Fibroblast of lung (primary cell): ENCODE measurements at places on chromosomes 4 and X. TPM values are rescaled to one million over a fixed set of nuclear protein-coding genes. Genes with fewer than 3 reads are reported as not detected.

- no peak for DNase-seq
These were observed 46.7 kb downstream of the HELQ start for GRCh38 chr4:83408908-83409307.

- no peak for DNase-seq
These were observed 34.7 kb upstream of the TASL start for GRCh38 chrX:30612250-30612655.

DNA sequence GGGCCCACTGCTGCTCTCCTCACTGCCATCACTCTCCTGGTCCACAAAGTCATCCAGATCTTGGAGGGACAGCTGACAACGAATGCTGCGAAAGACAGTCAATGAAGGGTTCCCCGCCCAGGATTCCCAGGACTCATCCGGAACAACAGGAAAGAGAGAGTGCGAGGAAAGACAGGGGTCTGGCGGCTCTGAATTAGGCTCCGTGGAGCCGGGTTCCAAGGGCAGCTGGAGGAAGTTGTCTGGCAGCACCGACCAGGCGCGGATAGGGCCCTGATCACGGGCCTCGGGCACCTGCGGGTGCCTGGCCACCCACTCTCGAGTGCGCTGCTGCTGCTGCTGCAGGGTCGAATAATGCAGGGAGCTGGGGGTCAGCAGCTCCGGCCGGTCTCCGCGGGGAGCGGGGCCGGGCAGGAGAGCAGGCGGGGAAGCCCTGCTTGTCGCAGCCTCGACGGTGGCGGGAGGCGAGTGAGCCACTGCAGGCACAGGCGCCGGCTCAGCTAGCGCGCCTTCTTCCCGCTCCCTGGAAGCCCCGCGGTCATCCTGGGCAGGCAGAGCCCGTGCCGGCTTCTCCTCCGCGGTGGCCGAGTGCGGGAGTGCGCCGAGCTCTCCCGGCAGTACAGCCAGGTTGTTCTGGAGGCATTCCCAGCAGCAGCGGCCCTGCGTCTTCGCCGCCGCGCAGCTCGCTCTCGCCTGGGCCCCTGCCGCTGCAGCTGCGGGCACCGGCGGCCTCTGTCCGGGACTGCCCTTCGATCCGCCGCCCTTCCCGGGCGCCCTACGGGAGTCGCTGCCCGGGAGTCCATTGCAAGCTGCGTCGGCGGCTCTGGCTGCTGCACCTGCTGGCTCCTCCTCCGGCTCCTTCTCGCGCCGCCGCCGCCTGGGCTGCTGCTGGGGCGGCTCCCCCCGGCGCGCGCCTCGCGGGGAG is 1.1 kb downstream of the SOWAHB start:
- peak; percentile 6 for DNase-seq

DNA sequence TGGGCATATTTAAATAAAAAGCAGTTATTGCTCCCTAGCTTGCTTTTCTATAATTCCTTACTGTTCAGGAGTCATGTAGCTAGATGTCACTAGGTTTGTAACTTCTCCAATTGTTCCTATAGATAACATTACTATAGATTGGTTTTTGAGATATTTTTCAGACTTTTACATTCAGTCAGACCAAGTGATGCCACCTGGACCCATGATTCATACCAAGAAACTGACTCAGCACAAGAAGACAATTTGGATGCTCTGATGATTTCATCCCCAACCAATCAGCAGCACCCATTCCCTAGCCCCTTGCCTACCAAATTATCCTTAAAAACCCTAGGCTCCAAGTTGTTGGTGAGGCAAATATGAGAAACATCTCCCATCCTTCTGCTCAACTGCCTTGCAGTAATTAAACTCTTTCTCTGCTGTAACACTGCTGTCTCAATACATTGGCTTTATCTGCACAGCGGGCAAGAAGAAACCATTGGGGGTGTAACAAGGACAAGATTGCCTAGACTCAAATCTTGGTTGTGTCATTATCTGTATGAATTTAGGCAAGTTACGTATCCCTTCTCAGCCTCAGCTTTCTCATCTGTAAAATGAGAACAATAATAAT is 11.8 kb upstream of the NEIL3 start:
- DNase-seq = no peak

DNA sequence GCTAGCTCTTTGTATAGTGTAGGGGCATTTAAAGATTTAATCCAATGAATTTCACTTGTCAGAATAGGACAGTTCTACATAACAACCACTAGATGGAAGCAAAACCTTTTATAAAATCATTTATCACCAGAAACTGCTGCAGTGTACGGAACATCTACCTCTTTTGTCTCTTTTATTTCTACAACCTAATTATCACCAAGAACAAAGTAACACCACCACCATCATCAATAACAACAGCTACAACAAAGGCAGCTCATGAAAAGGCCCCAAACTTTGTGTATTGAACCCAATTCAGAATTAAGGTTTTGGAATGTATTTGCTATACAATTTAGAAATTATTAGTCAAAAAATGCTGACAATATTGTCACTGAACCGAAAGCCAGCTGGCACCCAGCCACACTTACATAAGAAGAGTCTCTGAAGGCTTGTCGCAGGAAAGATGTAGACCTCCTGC is 260.9 kb upstream of the RPS6KA3 start:
- DNase-seq = peak; percentile 43

DNA sequence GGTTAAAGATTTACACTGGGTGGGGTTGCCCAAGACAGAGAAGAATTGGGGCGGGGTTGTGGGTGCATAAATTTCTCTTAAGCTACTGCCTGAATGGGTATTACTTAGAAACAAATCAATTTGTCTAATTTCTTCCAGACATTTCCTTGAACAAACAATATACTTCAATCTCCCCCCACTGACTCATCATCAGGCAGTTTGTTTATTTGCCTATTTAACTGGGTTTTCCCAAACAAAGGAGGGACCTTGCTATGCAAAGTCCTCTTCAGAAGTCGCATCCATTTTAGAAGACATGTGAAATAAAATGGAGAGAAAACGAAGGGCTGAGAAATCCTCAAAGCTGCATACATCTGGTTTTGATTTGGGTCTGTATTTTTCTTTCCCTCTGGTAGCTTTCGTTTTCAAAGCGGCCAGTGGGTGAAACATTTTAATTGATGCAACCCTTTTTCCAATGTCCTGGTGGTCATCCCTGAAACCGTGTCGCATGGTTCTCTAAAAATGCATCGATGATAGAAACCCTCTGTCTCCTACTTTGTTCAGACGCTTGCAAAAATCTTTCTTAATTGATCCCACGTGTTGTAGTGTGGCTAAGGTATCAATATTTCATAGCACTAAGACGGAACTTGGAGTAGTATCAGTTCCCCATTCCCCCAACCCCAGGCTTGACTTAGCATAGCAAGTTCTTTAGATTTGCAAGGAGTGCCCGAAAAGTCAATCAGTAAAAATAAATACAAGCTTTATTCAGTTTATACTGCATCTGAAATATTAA is 115.1 kb upstream of the MXRA5 start:
- DNase-seq = peak; percentile 17

DNA sequence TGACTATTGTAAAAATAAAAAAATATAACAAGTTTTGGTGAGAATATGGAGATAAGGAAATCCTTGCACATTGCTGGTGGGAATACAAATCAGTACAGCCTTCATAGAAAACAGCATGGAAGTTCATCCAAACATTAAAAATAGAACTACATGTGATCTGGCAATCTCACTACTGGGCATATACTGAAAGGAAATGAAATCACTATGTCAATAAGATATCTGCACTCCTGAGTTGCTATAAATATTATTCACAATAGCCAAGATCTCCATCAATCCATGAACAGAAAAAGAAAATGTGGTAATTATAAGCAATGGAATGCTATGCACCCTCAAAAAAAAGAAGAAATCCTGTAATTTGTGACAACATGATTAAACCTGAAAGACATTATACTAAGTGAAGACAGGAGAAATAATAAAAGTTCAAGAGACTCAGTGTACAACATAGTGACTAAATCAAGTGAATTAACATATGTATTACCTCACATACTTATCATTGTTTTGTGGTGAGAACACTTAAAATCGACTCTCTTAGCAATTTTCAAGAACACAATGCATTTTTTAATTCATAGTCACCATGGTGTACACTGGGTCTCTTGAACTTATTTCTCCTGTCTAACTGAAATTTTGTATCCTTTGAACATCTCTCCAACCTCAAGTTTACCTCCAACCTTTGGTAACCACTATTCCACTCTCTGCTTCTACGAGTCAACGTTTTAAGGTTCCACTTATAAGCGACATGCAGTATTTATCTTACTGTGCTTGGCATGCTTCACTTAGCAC is 1703.7 kb upstream of the AGA start:
- DNase-seq = peak; percentile 90

GRCh38 chr4:86706923-86707597 is 112.9 kb downstream of the PTPN13 start:
- peak; percentile 46 for DNase-seq

GRCh38 chr4:158193171-158193749 is 17.0 kb upstream of the TMEM144 start:
- peak; percentile 7 for DNase-seq

- no peak for DNase-seq
These were observed 36.5 kb downstream of the ACOX3 start for GRCh38 chr4:8403976-8404375.

- peak; percentile 95 for DNase-seq
These were observed 13.8 kb downstream of the GALNT7 start for GRCh38 chr4:173182403-173182802.

- no peak for DNase-seq
These were observed 212.6 kb upstream of the AGTR2 start for GRCh38 chrX:115957862-115958490.

- DNase-seq = no peak
These were observed 1409.9 kb upstream of the PCDH7 start for GRCh38 chr4:29310252-29310651.

FRG2 gene
- total RNA-seq = not detected in 2 replicates

SAGE1 gene
- not detected in 2 replicates for total RNA-seq

DGAT2L6 gene
- not detected in 2 replicates for total RNA-seq

NEIL3 gene
- total RNA-seq = 2.3 and 4.5 TPM in 2 replicates

PROM1 gene
- under 0.01 and 0.17 TPM in 2 replicates for total RNA-seq

AMELX gene
- not detected in 2 replicates for total RNA-seq

OCRL gene
- total RNA-seq = 17.7 and 23.0 TPM in 2 replicates
